ENCODE measurements at places on chromosomes 5 and 9.

DNA sequence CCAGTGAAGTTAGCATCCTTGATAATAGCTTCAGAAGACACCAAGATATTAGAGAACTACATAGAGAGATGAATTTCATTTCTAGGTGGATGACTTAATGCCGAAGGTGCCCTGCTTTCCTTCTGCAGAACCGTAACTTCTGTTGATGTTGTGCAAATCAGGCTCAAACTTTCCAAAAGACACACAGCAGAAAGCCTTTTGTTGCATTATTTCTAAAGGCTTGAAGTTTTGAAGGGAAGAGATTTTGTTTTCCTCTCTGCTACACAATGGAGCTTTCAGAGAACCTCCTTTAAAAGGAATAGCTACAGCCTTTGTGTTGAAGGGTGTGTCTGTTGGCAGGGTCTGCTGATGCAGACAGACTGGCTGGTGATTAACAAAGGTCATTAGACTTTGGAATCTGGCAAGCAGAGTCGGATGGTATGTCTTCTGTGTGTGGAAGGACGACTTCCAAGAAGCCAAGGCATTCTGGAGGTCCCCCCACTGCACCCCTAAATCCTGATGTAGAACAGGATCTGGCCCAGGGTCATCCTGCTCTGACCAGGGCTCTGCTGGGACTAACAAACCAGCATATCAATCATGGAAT, 57.8 kb downstream of the ZNF462 start:
- H3K27me3 ChIP-seq = no peaks in the 10 kb centered on the region
- peak overlapping the region; percentile 95 for H3K27ac ChIP-seq
- H3K36me3 ChIP-seq = peaks cover 68% of the 10 kb centered on the region
- H3K4me1 ChIP-seq = peaks cover 62% of the 10 kb centered on the region
- DNase-seq = peak; percentile 12

DNA sequence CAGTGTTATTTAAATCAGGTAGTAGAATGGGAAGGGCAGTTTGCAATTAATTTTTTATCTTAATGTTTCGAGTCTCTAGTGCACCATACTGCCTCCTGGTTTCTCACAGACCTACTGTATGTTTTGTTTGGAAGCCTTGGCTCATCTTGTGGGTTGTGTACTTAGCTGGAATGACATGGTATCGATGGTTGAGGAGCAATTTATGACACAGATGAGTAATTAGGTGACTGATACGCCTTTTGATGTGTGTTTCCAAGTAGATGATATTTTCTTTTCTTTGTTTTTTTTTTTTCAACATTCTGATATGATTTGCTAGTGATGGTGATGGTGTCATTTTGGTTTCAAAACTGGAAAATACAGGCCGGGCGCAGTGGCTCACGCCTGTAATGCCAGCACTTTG, 16.1 kb downstream of the BASP1 start:
- no peak overlapping the region for H3K4me3 ChIP-seq
- peaks cover 24% of the 10 kb centered on the region for H3K4me1 ChIP-seq
- H3K36me3 ChIP-seq = peaks cover 26% of the 10 kb centered on the region
- no peak for DNase-seq

DNA sequence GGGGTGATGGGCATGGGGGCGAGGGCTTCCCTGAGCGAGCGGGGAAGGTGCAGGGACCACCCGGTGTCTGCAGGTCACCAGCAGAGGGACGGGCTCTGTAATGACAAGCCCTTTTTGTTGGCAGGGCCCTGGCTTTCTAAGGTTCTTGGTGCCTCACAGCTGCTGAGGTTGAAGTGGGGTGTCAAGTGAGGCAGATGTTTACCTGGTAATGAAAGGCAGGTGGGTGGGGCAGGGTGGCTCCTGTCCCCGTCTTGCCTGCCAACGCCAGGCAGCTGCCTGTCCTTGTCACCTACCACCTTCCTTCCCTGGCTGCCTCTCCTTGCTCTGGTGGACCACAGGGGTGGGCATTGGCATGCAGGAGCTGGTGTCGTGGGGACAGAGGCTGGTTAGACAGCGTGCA, 41.0 kb upstream of the SEMA4D start:
- no peaks in the 10 kb centered on the region for H3K27me3 ChIP-seq
- H3K27ac ChIP-seq = peak overlapping the region; percentile 43
- no peak for DNase-seq

DNA sequence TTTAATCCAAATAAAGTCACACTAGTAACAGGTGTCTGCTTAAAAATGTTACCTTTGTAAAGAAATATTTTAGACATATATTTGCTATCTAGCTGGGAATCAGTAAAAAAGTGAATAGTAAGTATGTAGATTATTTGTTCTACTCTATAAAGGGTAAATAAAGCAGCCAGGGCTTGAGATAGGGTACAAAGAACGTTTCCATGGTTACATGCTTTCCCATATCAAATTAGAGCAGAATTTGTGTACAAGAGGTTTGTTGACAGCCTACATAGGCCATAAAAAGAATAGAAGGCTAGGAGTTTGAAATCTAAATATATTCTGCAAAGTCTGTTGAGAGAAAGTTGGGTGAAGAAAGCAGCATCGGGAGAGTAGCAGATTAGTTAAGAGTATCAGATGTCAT, 160.9 kb upstream of the POU5F2 start:
- H3K4me3 ChIP-seq = no peak overlapping the region
- peaks cover 13% of the 10 kb centered on the region for H3K4me1 ChIP-seq
- no peak overlapping the region for H3K27ac ChIP-seq
- no peaks in the 10 kb centered on the region for H3K36me3 ChIP-seq
